NCI-H1417 treated with DMSO at 0.1 percent for 48 hours (cell line): ENCODE measurements at places on chromosomes 7 and 10.

- no peak for DNase-seq
These were observed 4.2 kb downstream of the CYP26A1 start for GRCh38 chr10:93077860-93078337.

DNA sequence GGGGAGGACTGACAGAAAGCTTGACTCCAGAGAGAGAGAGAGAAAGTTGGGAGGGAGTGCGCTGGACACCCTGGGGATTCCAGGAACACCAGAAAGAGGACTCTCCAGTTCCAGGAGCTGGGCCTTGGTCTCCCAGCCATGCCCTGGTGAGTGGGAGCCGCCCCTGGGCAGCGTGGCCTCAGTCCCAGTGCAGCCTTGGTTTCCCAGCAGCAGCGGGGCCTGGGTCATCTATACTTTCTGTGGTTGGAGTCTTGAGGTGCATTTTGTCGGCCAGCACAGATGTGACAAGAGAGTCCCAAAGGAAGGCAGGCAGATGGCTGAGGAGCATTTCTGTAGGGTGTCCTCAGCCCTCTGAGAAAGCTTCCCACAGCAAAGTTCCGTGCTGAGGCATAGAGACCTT is 334.7 kb upstream of the ZNF32 start:
- DNase-seq, result no peak

GRCh38 chr7:74655324-74655723 is 2.2 kb upstream of the GTF2I start:
- DNase-seq, result no peak

- DNase-seq, result no peak
These were observed 67.2 kb upstream of the LRGUK start for GRCh38 chr7:134059921-134060320.

GRCh38 chr7:131268906-131269305 is 58.8 kb upstream of the MKLN1 start:
- DNase-seq, result no peak

DNA sequence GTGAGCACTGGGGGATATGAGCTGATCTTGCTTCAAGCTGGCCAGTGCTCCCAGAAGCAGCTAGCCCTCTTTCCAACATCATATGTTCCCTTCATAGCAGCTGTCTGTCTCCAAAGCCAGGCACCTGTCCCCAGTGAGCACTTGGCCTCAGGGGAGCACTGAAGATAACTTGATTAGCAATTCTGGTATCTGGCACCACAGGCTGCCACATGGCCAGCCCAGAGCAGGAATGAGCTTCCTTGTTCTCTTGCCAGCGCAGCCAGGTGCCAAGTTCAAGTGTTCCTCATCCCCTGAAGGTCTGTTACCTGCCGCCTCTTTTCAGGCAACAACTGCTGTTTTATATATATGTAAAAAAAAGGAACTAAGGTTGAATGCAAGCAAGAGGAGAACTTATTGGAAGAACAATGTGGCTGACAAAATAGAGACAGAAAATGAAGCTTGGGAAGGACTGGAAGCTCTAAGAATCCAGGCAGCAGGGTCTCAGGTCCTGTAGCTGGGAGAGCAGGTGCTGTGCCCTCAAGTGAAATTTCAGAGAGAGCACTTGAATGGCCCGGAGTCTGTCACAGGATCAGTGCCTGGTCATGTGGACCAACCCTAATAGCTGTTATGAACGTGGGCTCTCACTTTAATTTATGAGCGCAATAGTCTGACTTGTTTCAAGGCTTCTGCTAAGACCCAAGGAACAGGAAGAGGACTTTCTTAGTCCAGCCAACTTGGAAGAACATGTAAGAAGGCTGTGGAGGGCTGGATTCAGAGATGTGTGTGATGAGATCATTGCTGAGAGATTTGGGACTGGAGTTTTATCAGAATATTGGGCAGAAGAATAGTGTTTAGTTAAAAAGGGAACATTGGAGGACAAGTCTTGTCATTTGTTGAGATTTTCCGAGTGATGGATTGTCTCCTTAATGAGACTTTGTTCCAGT is 267.2 kb downstream of the GLRX3 start:
- no peak for DNase-seq
